ENCODE measurements at places on chromosomes 7 and 10.

DNA sequence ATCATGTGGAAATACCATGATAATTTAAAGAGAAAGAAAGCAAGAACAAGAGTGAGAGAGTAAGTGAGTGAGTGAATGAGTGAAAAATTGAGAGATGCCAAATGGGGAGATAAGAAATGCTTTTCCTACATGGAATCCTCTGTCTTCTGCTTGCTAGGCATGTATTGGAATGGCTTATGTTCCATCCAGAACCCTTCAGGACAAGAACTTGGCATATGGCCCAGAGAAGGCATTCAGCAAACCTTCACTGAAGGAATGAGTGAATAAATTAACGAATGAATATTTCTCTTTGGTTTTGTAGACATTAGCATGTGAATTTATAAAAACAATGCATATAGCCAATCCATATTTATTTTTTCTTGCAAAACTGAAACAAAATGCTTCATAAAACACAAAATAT is 162.2 kb downstream of the LRRTM3 start:
- no peak for DNase-seq

DNA sequence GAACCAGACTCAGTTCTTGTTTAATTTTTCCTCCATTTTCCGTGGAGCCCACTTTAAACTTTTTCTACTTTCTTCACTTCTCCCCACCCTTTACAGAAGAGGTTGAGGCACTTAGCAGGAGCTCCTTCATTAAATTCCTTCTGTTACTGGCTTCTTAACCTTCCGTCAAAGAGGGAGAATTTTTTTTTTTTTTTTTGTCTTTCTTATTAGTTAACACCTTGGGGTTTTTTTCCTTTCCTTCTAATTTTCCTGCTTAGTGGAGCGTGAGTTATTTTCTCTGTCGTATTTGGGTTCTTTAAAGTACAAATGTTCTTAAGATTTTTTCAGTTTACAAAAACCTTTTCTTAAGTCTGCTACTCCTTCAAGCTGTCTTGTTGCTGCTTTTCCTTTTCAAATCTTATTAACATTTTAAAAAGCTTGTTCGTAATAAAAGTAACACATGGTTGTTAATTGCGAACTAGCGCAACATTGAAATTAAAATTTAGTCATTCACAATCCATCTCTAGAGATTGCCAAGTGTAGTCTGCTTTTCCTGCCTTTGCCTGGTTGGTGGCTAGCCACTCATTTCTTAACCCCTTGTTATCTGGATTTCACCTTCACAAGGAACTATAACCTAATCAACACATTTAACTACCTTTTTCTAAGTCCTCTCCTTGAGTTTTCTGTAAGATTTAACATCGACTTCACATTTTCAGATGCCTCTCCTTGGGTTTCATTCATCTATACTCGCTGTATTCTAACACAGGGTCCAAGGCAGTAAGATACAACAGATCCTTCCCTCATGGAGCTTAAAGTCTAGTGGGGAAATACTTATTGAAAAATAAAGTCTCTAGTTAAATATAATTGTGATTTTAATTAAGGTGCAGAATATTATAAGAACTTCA is 2.0 kb downstream of the BMPR1A start:
- DNase-seq = no peak

- no peak for DNase-seq
These were observed 446.4 kb downstream of the SDK1 start for GRCh38 chr7:3747467-3747866.

DNA sequence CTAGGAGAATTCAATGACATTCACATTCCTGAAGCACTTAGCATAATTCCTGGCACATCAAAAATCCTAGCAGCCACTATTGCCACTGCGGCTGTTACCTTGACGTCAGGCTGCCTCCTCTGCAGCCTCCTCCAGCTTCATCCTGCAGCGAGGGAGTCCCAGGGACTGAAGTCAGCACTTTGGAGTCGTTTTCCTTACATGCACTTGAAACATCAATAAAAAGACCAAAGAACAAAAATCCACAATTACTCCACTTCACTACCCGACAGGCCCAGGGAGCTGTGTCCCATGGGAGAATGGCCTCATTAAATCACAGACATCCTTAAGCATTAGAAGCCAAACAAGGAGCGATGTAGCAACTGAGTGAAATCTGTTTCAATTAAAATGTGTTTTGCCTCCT is 48.6 kb upstream of the NANOS1 start:
- no peak for DNase-seq

GRCh38 chr10:45160271-45160670 is 155.1 kb downstream of the OR13A1 start:
- no peak for DNase-seq

DNA sequence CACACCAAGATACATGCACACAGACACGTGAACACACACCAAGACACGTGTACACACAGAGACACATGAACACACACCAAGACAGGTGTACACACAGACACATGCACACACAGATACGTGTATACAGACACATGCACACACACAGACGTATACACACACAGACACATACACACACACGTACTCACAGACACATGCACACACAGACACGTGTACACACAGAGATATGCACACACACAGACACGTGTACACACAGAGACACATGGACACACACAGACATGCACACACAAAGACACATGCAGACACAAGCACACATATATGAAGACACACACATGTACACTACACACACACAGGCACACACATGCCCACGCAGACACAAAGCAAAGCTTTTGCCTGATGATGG is 134.6 kb downstream of the TCERG1L start:
- no peak for DNase-seq

- no peak for DNase-seq
These were observed 29.0 kb upstream of the MEOX2 start for GRCh38 chr7:15715435-15715834.

DNA sequence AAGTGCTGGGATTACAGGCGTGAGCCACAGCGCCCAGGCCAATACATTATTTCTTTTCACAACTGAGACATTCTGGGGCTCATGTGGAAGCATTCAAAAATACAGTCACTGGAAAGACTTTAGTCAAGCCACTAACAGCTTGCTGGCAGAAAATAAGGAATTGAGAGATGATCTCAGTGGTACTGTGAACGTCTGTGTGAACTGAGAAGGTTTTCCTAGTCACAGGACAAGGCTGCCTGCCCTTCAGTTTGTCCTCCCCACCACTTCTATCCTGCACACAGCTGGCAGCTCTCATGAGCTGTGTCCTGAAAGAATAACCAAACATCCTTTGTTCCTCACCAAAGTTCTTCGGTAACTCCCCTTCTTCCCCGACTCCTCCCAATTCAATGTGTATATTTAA is 31.3 kb upstream of the ITGA8 start:
- no peak for DNase-seq

DNA sequence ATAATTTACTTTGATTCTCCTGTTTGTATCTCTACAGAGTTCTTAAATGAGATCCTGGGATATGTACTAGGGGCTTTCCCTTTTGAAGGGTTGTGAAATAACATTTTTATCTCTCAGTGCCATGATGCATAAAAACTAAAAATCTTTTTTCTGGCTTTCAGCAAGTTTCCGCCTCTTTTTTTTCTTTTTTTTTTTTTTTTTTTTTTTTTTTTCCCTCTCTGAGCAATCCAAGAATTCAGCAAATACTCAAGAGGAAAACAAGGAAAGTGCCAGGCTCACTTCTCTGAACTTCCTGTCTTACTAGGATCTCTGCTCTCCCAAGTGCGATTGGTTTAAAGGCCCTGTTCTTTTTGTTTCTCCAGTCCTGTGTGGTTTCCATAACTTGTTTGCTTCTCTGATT is 79.9 kb downstream of the HYCC1 start:
- DNase-seq = no peak

DNA sequence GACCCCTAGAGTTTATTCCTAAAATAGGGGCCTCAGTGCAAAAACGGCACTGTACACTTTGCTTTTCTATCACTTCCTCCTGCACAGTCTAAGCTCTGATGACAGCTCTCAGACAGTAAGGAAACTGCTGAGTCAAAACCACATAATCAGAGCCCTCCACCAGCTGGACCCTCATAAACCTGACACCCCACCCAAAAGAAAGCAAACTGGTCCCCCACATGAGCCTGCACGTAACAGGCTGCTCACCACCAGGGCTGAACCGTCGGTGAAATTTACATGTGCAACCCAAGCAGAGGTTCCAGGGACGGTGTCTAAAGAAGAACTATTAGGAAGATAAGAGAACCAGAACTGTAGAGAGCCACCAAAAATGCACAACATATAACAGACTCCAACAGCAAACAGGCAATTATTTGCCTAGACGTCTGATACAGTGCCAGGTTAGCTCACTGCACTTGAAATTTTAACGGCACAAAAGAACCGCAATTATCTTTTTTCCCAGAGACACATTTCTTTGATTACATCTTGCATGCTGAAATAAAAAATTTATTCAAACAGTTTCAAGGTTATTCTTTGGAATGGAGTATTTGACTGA is 19.6 kb downstream of the SGMS1 start:
- no peak for DNase-seq

DNA sequence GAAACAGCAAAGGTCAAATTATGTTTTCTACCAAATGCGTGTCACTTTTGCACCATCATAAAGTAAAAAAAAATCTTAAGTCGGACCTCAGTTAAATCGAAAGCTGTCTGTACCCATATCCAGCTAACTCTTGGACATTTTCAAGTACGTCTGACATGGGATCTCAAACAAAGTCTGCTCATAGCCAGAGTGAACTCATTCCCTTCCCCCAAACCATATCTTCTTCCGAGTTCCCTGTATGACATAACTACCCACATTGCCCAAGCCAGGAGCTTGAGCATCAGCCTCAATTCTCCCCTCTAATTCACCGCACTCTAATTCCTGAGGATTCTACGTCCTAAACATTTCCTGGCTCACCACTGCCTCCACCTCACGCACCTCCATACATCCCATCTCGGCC is 44.8 kb upstream of the TARP start:
- no peak for DNase-seq

DNA sequence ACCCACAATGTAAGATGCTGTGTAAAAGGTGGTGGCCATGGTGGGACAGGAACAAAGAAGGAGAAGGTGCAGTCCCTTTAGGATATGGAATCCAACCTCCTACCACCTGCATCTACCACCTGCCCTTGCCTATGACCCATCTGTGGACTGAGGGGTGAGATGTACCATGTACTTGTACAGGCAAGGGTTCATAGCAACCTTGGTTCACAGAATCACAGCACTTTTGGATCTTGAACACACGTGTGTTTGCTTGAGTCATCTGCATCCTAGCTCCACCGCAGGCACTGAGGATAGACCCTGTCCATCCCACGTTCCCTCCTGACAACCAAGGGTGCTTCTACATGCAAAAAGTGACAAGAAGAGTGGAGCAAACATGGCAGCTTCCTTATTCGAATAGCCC is 162.3 kb downstream of the GFRA1 start:
- no peak for DNase-seq

GRCh38 chr7:94247970-94248369 is 146.7 kb upstream of the COL1A2 start:
- DNase-seq = no peak

- DNase-seq = no peak
These were observed 83.4 kb downstream of the ZNF365 start for GRCh38 chr10:62457598-62457997.

DNA sequence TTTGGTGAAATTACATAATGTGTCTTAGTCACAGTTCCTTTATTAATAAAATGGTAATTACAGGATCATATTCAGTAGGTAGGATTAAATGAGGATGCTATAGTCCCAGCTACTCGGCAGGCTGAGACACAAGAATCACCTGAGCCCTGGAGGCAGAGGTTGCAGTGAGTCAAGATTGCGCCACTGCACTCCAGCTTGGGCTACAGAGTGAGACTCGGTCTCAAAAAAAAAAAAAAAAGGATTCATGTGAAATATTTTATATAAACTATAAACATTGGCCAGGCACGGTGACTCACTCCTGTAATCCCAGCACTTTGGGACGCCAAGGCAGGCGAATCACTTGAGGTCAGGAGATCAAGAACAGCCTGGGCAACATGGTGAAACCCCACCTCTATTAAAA is 197.9 kb downstream of the IMMP2L start:
- no peak for DNase-seq

- DNase-seq = no peak
These were observed 1.4 kb downstream of the HECW1 start for GRCh38 chr7:43113622-43114457.

GRCh38 chr10:1643908-1644179 is 93.5 kb downstream of the ADARB2 start:
- DNase-seq = no peak

DNA sequence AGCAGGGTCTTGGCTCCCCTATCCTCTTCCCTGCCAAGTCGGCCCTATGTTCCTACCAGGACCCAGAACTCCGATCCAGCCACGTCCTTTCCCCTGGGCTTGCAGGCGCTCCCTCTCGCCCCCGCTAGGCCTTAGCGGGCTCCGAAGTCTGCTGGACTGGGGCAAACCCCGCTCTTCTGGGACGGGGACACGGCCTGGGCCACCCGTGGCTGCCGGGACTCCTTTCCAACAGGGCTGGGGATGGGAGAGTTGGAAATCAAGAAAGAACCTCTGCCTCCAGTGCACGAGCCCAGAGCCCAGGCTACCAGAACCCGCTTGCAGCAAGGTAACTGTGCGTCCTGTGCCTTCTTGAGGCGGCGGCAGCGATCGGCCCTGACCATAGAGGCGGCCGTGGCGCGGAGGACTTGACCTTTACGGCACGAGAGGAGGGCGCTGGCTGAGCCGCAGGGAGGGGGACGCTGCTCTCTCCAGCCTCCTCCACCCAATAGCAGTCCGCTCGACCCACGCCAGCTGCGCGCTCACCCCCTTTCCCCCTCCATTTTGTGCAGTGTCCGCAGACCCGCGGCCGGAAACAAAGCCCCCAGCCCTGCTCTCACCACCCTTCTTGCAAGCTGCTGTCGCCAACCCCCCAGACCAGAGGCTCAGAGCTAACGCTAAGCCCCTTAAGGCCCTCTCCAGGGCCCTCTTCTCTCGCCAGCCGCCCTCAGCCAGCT is 7.0 kb upstream of the HOXA11 start:
- DNase-seq = no peak

- no peak for DNase-seq
These were observed 286.8 kb downstream of the SKIDA1 start for GRCh38 chr10:21238717-21239116.

DNA sequence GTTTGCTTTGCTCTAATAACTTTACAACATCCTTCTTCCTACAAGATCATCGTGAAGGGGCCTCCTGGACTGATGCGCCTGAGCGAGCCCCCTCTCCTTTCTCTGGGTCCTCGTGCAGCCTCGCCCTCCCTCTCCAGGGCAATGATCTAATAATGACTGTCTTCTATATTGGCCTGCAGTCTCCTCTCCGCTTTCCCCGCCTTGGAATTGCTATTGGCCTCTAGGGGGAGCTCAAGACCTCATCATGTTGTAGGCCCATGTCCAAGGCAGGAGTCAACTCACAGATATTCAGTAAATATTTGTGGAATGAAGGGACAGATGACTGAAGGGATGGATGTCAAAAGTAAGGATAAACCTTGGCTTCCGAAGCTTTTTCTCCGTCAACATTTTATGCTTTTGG is 1180.3 kb downstream of the TYW1 start:
- no peak for DNase-seq

DNA sequence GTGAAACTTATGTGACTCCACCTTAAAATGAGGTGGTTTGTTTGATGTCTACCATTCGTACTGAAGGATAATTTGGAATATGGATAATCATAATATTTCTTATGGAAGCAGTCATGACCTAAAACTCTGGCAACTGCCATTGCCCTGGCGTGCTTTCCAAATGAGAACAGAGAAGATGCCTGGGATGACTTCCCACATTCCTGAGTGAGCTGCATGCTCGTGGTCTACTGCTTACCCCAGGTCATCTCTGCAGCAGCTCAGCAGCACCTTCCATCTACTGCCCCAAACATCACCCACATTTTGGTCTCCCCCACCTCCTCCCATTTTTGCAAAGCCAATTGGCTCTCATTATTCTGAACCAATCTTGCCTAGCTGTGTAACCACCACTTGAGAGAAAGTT is 40.1 kb downstream of the LYZL1 start:
- no peak for DNase-seq
